ENCODE measurements at places on chromosomes 13 and 19. TPM values are rescaled to one million over a fixed set of nuclear protein-coding genes. Genes with fewer than 3 reads are reported as not detected.

GRCh38 chr19:38727306-38727867 lies 16.9 kb downstream of the CAPN12 start:
- peaks cover 66% of the 10 kb centered on the region for H3K36me3 ChIP-seq
- no peaks in the 10 kb centered on the region for H3K4me1 ChIP-seq
- no peak overlapping the region for H3K4me3 ChIP-seq
- no peaks in the 10 kb centered on the region for H3K27me3 ChIP-seq
- H3K27ac ChIP-seq = no peak overlapping the region

- H3K36me3 ChIP-seq = no peaks in the 10 kb centered on the region
- DNase-seq = no peak
- no peaks in the 10 kb centered on the region for H3K27me3 ChIP-seq
- H3K27ac ChIP-seq = no peak overlapping the region
- no peaks in the 10 kb centered on the region for H3K4me1 ChIP-seq
- H3K4me3 ChIP-seq = no peak overlapping the region
Observed at GRCh38 chr13:47480121-47480520, 521.0 kb downstream of the SUCLA2 start.

DNA sequence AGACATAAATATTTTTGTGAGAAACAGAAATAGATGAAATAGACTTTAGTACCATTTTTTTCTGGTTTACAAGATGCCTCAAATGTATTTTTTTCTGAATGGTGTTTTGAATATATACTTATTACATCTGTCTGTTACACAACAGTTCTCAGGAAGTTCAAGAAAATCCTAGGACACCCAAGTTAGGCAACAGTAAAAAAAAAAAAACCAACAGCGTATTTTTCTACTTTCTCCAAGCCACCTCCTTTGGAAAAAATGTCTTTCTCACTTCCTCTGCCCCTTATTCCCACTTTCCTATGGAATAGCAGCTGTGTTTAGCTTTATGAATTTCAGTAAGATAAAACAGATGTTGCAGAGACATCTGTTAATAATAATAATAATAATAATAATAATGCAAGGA lies 489.6 kb upstream of the KLF12 start:
- no peaks in the 10 kb centered on the region for H3K4me1 ChIP-seq
- no peak overlapping the region for H3K27ac ChIP-seq
- DNase-seq = no peak
- H3K4me3 ChIP-seq = no peak overlapping the region

TEX26 gene
- total RNA-seq = not detected

CPB2 gene
- not detected for total RNA-seq

- no peak overlapping the region for H3K4me3 ChIP-seq
- H3K4me1 ChIP-seq = no peaks in the 10 kb centered on the region
- no peak overlapping the region for H3K27ac ChIP-seq
- no peaks in the 10 kb centered on the region for H3K27me3 ChIP-seq
- no peaks in the 10 kb centered on the region for H3K36me3 ChIP-seq
- no peak for DNase-seq
Observed at GRCh38 chr19:45030825-45031224, 8.0 kb upstream of the CLASRP start.

GRCh38 chr13:60426075-60426474 lies 29.1 kb downstream of the TDRD3 start:
- H3K27me3 ChIP-seq = no peaks in the 10 kb centered on the region
- no peaks in the 10 kb centered on the region for H3K4me1 ChIP-seq
- H3K27ac ChIP-seq = no peak overlapping the region
- DNase-seq = no peak
- no peaks in the 10 kb centered on the region for H3K36me3 ChIP-seq

GRCh38 chr19:54179921-54180461 lies 7.0 kb upstream of the TMC4 start:
- no peaks in the 10 kb centered on the region for H3K27me3 ChIP-seq
- no peaks in the 10 kb centered on the region for H3K4me1 ChIP-seq
- no peak overlapping the region for H3K27ac ChIP-seq
- DNase-seq = peak; percentile 54
- no peak overlapping the region for H3K4me3 ChIP-seq

CEACAM20 gene
- not detected for total RNA-seq

- no peak for DNase-seq
- H3K36me3 ChIP-seq = peaks cover 32% of the 10 kb centered on the region
- no peaks in the 10 kb centered on the region for H3K27me3 ChIP-seq
- H3K4me1 ChIP-seq = no peaks in the 10 kb centered on the region
Observed at GRCh38 chr19:6416658-6417405, 7.8 kb downstream of the KHSRP start.

DNA sequence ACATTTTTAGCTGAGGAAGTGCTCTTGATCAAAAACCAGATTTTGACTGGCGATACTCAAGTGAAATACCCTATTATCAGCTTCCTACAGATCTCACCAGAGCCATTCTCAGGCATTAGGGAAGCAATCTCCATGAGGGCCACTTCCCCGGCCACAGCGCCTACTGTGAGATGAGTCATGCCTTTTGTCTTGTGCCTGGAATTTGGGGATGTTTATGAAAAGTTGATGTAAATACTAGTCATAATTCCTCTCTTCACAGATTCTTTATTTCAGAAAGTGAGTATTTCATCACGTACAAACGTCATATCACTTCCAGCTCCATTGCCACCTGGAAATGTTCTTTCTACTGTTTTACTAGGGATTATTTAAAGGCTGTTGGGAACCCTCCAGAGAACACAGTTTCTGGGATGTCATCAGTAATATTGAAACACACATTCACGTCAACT lies 25.3 kb upstream of the SLC46A3 start:
- H3K36me3 ChIP-seq = no peaks in the 10 kb centered on the region
- no peak overlapping the region for H3K4me3 ChIP-seq
- peaks cover 11% of the 10 kb centered on the region for H3K4me1 ChIP-seq
- peak; percentile 96 for DNase-seq

DNA sequence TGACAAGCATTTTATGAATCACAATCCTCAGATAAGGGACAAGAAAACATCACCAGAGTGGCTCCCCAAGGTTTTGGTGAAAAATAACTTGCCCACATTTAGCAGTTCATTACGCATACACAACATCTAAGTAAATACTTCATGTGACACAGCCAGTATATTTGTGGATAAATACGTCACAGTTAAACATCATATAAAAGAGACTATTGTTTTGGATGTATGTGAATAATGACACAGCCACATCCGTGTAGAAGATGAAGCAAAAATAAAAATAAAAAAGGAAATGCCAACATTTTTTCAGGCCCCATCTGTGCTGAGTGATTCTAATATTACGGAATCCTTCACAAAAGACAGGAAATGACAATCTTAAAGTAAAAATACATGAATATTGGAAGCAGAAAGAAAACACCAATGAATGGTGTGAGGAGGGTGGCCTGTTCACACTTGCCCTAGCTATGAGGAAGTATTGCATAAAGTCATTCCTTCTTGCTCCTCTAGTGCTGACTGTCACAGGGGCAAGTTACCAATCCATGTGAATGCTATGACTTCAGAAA lies 457.1 kb downstream of the KLF12 start:
- peak; percentile 90 for DNase-seq
- no peak overlapping the region for H3K4me3 ChIP-seq
- H3K4me1 ChIP-seq = peaks cover 19% of the 10 kb centered on the region
- H3K27me3 ChIP-seq = no peaks in the 10 kb centered on the region
- no peaks in the 10 kb centered on the region for H3K36me3 ChIP-seq

DNA sequence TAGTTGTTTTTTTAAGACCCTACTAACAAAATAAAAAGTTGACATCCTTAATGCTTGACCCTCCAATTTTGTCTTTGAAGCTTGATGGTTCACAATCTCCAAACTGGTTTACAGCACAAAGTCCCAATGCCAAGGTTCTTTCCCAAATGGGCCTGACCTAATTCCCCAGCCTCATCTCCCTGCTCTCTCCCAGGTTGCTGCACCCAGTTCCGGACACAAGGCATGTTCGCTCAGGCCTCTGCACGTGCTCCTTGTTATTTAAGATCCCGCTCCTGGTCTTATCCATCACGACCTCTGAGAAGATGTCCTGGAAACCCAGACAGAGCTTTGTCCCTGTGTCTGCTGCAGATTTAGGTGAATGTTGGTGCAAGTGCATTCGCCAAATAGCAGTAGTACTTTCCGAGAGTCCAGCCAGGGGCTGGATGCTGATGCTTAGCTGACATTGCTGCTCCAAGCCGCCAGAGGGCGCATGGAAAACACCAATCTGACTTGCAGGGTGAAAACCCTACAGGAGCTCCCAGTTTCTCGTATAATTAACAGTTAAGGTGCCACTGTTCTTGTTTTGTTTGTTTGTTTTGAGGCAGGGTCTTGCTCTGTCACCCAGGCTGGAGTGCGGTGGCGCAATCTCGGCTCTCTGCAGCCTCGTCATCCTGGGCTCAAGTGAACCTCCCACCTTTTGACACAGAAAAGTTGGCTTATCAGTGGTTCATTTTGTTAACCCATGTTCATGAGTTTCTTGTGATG lies 18.5 kb downstream of the LYPD3 start:
- no peak overlapping the region for H3K27ac ChIP-seq
- no peaks in the 10 kb centered on the region for H3K4me1 ChIP-seq

GAS6 gene
- total RNA-seq = 69.2 TPM

DNA sequence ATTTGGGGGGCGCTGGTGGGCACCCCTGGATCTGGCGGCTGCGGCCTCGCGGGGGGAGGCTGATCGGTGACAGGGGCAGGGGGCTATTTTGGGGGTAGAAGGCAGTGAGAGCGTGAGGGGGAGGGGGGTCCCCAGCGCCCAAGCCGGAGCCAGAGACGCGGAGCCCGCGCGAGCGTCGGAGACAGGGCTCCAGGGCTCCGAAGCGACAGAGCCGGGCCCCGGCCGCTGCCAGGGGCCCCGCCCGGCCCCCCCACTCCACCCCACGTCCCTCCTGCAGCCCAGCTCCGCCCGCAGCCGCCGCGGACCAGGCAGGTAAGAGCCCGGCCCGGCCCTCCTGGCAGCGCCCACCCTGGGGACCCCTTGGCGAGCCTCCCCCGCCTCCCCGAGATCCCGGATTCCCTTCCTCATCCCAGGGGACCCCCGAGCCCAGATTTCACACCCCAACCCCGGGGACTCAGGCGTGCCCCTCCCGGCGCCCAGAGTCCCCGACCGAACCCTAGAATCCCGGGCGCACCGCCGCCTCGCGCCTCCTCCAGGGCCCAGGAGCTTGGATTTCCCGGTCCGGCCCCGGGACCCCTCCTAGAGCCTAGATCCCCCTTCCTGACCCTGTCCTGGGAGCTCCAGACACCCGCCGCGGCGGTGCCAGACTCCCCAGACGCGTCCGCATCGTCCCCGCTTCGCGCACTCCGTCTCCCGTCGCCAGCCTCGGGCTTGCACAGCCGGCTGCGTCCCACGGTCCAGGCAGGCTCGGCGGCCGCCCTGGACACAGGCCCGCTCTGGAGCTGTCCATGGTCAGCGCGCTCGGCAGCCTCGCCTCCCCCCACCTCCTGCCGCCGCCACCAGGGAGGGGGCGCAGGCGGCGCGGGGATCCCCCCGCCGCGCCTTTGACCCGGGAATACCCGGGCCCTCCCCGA lies at the start of gene PPFIA3:
Gene PPFIA3, plus strand, starts transcription at position 134 of the 914 bp plus-strand sequence. CDS start 8,330 bp downstream, outside the sequence.
- peak; percentile 51 for DNase-seq
- H3K27me3 ChIP-seq = peaks cover 8% of the 10 kb centered on the region
- no peaks in the 10 kb centered on the region for H3K36me3 ChIP-seq
- H3K27ac ChIP-seq = peak within 1 kb of the TSS; percentile 63
- peaks cover 12% of the 10 kb centered on the region for H3K4me1 ChIP-seq

- peak; percentile 5 for DNase-seq
- H3K4me3 ChIP-seq = no peak overlapping the region
- H3K4me1 ChIP-seq = no peaks in the 10 kb centered on the region
- H3K27me3 ChIP-seq = no peaks in the 10 kb centered on the region
Observed at GRCh38 chr19:31666126-31666525, 316.9 kb upstream of the TSHZ3 start.

DNA sequence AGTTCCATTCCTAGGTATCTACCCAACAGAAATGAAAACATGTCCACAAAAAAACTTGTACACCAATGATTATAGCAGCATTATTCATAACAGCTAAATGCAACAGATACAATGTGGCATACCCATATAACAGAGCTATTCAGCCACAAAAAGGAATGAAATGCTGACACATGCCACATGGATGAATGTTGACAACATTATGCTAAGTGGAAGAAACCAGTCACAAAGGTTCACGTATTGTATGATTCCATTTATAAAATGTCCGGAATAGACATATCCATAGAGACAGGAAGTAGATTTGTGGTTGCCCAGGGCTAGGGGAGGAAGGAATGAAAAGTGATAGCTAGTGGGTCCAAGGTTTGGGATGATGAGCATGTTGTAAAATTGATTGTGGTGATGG lies 10.8 kb downstream of the CRYL1 start:
- no peaks in the 10 kb centered on the region for H3K36me3 ChIP-seq
- DNase-seq = no peak
- no peak overlapping the region for H3K27ac ChIP-seq
- no peaks in the 10 kb centered on the region for H3K27me3 ChIP-seq
- no peaks in the 10 kb centered on the region for H3K4me1 ChIP-seq
- H3K4me3 ChIP-seq = no peak overlapping the region

- no peaks in the 10 kb centered on the region for H3K4me1 ChIP-seq
- no peak overlapping the region for H3K27ac ChIP-seq
- no peak for DNase-seq
- no peak overlapping the region for H3K4me3 ChIP-seq
Observed at GRCh38 chr13:62305756-62306155, 890.1 kb upstream of the PCDH20 start.

- H3K36me3 ChIP-seq = no peaks in the 10 kb centered on the region
- DNase-seq = no peak
- H3K27me3 ChIP-seq = no peaks in the 10 kb centered on the region
- no peak overlapping the region for H3K4me3 ChIP-seq
- peaks cover 17% of the 10 kb centered on the region for H3K4me1 ChIP-seq
- no peak overlapping the region for H3K27ac ChIP-seq
Observed at GRCh38 chr13:41599619-41600018, 142.3 kb downstream of the RGCC start.

DNA sequence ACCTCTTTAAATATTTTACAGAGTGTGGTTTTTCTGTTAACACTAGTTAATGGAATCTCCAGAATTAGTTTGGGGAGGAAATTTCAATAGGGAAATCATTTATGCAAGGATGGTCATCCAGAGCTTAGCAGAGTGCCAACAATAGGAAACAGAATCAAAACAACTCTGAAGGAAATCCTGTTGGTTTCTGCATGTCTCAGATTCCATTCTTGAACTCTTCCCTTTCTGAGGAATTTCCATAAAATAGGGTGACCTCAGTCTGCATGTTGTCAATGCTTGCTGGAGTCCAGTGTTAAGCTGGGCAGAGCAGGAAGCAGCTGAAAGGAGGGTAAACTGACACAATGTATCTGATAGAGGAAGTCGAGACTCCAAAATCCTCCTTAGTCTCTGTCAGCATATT lies 16.9 kb downstream of the CBY2 start:
- DNase-seq = peak; percentile 74
- peaks cover 4% of the 10 kb centered on the region for H3K27me3 ChIP-seq
- peak overlapping the region; percentile 59 for H3K27ac ChIP-seq
- no peaks in the 10 kb centered on the region for H3K36me3 ChIP-seq
- H3K4me3 ChIP-seq = no peak overlapping the region
- peaks cover 14% of the 10 kb centered on the region for H3K4me1 ChIP-seq
